Adipose tissue (tissue), 3 donors: ENCODE measurements at places on chromosomes 1 and 21. TPM values are rescaled to one million over a fixed set of nuclear protein-coding genes. Genes with fewer than 3 reads are reported as not detected.

Gene PALMD
- 9.8 TPM for polyA plus RNA-seq

Gene CLDN19
- not detected for polyA plus RNA-seq

Gene WDR64
- not detected for polyA plus RNA-seq

Gene ADORA3
- polyA plus RNA-seq = 5.5 TPM

Gene GPR157
- polyA plus RNA-seq = 1.7 TPM
